ENCODE measurements at places on chromosomes 7 and 10.

- DNase-seq: no peak
Observed at GRCh38 chr7:129238546-129238945, 13.7 kb downstream of the AHCYL2 start.

GRCh38 chr10:90587081-90587491 lies 270.8 kb downstream of the HTR7 start:
- DNase-seq: no peak

GRCh38 chr7:109402107-109402506 lies 832.4 kb downstream of the DNAJB9 start:
- DNase-seq: no peak

GRCh38 chr7:2476776-2477446 lies 713 bp upstream of the GRIFIN start:
- no peak for DNase-seq

- no peak for DNase-seq
Observed at GRCh38 chr7:13984831-13985685, 4.4 kb downstream of the ETV1 start.

DNA sequence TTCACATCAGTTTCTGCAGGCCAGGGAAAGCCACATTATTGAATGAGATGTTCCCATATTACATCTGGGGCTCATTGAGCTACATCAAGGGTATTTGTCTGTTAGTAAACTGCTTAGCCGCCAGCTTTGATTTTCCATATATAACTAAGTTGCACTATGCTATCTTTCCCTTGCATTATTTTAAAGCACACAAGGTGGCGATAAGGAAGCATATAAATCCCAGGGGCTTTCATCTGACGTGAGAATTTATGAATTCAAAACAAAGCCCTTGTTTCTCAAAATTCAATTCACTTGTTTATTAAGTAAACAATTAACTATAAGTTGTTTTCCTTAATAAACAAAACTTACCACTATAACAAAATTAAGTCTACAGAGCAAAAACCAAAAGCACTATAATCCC lies 334.1 kb upstream of the TPK1 start:
- no peak for DNase-seq

GRCh38 chr10:26215396-26215934 lies 1.1 kb upstream of the GAD2 start:
- no peak for DNase-seq

DNA sequence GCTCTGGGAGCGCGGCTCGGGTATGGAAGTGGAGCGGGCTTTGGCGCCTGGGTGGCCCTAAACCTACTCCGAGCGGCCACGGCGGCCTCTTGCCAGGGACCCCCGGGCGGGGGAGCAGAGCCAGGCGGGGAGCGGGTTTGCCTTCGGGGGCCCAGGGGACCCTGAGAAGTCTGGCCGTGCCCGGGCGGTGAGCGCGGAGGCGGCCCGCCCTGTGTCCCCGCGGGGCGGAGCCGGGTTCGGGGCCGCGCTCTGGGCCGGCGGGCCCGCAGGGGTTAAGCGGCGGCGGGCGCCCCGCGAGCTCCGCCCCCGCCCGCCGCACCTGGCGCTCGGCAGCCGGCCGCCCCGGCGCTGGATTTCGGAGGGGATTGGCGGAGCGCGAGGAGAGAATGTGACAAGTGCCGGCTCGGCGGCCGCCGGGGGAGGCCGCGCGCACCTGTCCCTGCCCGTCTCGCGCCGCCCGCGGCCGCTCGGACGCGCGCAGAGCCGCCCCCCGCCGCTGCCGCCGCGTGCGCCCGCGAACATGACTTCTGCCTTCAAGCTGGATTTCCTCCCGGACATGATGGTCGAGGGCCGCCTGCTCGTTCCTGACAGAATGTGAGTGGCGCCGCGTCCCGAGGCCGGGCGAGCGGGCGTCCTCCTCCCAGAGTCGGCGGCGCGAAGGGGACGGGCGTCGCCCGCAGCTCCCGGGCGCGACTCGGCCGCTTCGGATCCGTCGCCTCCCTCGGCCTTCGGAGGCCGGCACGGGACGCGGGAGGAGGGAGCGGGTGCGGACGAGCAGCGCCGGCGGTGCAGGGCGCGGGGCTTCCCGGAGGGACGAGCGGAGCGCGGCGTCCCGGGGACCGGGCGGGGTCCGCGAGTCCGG lies at the start of gene CELF2:
Gene CELF2, plus strand, starts transcription at position 303 of the 862 bp plus-strand sequence. Its CDS starts 218 bp downstream, at position 521.
- DNase-seq: peak; percentile 83

GRCh38 chr10:133048266-133048665 lies 39.5 kb upstream of the ADGRA1 start:
- DNase-seq: no peak

GRCh38 chr7:5584821-5585220 lies 161.2 kb upstream of the TNRC18 start:
- no peak for DNase-seq

Measured in retina (tissue), 1 donor.